ENCODE measurements at places on chromosomes 5 and 9. TPM values are rescaled to one million over a fixed set of nuclear protein-coding genes. Genes with fewer than 3 reads are reported as not detected.

PLAA gene
- total RNA-seq, result 19.8 TPM

PDGFRB gene
- total RNA-seq, result 21.0 TPM

ZCCHC10 gene
- total RNA-seq, result 26.2 TPM

ADAMTS12 gene
- not detected for total RNA-seq

- no peak for DNase-seq
Observed at GRCh38 chr9:93964685-93965084, 9.5 kb upstream of the BARX1 start.

DNA sequence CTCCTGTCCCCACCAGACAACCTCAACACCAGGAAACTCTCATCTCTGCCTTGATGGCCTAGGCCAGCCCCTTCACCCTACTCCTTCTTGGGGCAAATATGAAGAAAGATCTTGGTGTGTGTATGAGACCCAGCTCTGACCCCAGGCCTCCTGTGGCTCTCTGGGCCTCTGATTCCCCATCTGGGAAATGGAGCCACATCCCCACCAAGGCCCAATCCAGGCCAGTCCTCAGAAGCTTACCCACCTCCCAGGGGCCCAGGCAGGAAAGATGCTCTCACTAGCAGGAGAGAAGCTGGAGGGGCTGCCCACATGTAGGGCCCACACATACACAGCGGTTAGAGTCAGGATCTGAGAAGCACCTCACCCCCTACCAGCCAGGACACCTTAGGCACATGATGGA, 38.9 kb downstream of the BICD2 start:
- no peak for DNase-seq

DNA sequence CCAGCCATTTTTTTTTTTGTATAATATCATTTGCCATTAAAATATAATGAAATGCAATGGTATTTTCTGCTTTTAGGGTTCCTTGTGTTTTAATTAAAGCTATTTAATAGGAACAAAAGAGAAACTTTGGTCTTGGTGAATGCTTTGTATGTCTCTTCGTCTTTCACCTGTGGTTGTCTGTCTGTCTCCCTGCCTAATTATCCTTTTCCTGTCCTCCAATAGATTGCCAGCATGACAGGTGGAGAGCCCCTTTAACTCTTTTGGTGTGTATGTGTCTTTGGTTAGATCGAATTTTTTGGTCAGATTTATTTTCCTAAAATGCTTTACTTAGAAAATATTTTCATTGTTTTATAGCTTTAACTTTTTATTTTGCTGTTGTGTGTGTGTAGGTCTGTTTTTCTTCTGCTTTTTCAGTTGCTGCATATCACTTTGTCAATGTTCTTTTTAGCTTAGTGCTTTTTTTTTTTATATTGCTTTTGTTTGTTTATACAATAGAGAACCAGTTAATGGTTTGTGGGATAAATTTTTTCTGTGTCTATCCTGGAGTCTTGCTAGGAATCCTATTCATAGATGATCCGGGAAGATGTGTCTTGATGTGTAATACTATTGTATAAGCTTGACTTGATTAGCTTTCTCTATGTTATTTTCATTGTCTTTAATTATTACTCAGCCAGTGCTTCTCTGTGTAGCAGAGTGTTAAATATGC, 8.6 kb downstream of the CHMP5 start:
- no peak for DNase-seq

DNA sequence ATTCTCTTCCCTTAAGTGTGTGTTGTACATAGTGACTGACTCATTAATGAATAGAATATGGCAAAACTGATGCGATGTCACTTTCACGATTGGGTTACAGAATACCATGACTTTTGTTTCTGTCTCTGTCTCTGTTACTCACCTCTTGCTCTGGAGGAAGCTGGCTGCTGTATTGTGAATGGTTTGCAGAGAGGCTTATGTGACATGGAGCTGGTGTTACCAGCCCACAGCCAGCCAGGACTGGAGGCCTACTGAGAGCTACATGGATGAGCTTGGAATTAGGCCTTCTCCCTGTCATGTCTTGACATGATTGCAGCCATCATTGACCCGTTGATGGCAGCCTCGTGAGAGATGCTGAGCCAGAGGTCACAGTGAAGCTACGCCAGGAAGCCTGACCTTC, 161.9 kb downstream of the TAF11L14 start:
- DNase-seq, result no peak

All from G401 (cell line).